Left ventricle myocardium inferior (tissue), 1 donor: ENCODE measurements at places on chromosomes 7 and 10. TPM values are rescaled to one million over a fixed set of nuclear protein-coding genes. Genes with fewer than 3 reads are reported as not detected.

DNA sequence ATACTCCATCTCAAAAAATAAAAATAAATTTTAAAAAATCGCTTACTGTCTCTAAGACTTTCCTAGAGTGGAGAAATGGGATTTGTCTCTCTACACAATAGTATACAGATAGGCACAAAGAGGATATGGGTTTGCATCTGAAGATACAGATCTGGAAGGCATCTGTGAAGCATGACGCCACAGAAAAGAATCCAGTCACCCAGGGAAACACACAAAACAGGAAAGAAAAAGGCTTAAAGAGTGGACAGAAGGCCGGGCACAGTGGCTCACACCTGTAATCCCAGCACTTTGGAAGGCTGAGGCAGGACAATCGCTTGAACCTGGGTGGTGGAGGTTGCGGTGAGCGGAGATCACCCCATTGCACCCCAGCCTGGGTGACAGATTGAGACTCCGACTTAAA lies 61.3 kb downstream of the SKIDA1 start:
- no peak overlapping the region for H3K27ac ChIP-seq
- no peak for DNase-seq
- no peaks in the 10 kb centered on the region for H3K36me3 ChIP-seq
- H3K27me3 ChIP-seq: no peaks in the 10 kb centered on the region

- no peaks in the 10 kb centered on the region for H3K27me3 ChIP-seq
- DNase-seq: peak; percentile 100
- no peaks in the 10 kb centered on the region for H3K36me3 ChIP-seq
- peak within 1 kb of the TSS; percentile 88 for H3K4me3 ChIP-seq
These were observed at the start of gene EEPD1 for GRCh38 chr7:36152756-36153570. Gene EEPD1 (plus strand): TSS chr7:36153254. CDS start chr7:36154325, 1,071 bp downstream.

GRCh38 chr7:91660734-91661356 lies 219.7 kb downstream of the MTERF1 start:
- no peaks in the 10 kb centered on the region for H3K4me1 ChIP-seq
- no peak overlapping the region for H3K27ac ChIP-seq

Gene TEX47
- total RNA-seq: not detected

Gene FOXK1
- 18.3 TPM for total RNA-seq

Gene INSYN2A
- not detected for total RNA-seq

Gene AKR1D1
- not detected for total RNA-seq
